Activated T-helper 1 cell treated with Interleukin-2 at 50 U/mL for 16 hours (primary cell): ENCODE measurements at places on chromosomes 11 and 22.

- DNase-seq = no peak
Observed at GRCh38 chr11:17810746-17811145, 76.2 kb downstream of the KCNC1 start.

GRCh38 chr22:36356708-36357624 lies 30.8 kb downstream of the MYH9 start:
- no peak for DNase-seq

GRCh38 chr11:74720596-74721478 lies 10.4 kb downstream of the CHRDL2 start:
- no peak for DNase-seq

GRCh38 chr11:13260963-13261588 lies 16.5 kb upstream of the BMAL1 start:
- no peak for DNase-seq

DNA sequence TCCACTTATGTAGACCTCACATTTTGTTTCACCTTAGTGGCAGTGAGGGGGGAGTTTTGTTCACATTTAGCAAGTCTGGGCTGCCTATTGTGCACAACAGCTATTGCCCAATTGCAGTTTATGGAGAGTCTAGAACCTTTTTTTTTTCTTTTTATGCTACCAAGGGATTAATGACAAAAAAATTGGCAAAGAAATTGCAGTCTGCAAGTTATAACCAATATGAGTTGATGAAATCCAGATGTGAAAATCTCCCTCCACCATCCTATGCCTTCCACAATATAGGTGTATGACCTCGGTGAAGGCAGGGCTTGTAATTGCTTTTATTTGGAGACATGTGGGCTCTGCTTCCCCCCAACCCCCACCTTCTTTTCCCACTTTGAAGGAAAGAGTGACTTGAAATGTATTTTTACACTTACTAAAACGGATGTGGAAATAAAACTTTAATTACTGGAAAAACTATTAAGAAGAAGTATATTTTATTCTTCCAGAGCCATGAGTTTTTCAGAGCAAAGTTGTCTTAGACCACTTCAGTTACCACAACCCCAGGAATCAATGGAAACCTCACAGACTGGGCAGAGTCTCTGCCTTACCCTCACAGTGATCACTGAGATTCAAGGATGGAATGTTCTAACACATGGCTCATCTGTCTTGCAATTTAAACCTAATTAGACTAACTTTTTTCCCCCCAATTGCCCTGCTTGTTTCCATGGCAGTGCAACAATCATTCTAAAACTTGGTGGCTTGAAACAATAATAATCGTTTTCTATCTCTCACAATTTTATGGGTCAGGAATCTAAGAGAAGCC lies 120.8 kb upstream of the SLC5A12 start:
- DNase-seq = no peak

- no peak for DNase-seq
Observed at GRCh38 chr11:115324581-115325432, 179.4 kb downstream of the CADM1 start.

- no peak for DNase-seq
Observed at GRCh38 chr11:8731647-8732323, 49.2 kb downstream of the RPL27A start.

DNA sequence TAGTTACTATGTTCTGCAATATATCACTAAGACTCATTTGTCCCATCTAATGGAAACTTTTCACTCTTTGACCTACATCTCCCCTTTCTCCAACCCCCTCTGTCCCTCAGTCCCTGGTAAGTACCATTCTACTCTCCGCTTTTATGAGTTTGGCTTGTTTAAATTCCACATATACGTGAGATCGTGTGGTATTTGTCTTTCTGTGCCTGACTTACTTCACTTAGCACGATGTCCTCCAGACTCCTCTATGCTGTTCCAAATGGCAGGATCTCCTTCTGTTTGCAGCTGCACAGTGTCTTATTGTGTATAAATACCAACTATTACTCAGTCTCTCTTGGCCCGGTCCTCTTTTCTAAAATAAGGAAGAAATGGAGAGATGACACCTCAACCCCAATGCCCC lies 205.4 kb upstream of the NTM start:
- DNase-seq = no peak

DNA sequence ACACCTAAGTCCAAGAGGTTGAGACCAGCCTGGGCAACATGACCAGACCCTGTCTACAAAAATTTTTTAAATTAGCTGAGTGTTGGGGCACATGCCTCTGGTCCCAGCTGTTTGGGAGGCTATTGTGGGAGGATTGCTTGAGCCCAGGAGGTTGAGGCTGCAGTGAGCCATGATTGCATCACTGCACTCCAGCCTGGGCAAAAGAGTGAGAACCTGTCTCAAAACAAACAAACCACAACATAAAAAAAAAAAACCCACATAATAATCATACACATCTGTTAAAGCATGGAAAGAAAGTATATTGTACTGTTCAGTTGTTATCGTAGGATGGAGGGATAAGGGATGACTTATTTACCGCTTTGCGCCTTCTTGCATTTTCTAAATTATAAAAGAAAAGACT lies 35.9 kb upstream of the GRK2 start:
- no peak for DNase-seq

- DNase-seq = no peak
Observed at GRCh38 chr11:130726234-130727037, 189.8 kb downstream of the SNX19 start.

- DNase-seq = no peak
Observed at GRCh38 chr11:27524155-27524554, 17.6 kb upstream of the LIN7C start.

GRCh38 chr22:37464181-37464580 lies 22.0 kb downstream of the MFNG start:
- DNase-seq = no peak

DNA sequence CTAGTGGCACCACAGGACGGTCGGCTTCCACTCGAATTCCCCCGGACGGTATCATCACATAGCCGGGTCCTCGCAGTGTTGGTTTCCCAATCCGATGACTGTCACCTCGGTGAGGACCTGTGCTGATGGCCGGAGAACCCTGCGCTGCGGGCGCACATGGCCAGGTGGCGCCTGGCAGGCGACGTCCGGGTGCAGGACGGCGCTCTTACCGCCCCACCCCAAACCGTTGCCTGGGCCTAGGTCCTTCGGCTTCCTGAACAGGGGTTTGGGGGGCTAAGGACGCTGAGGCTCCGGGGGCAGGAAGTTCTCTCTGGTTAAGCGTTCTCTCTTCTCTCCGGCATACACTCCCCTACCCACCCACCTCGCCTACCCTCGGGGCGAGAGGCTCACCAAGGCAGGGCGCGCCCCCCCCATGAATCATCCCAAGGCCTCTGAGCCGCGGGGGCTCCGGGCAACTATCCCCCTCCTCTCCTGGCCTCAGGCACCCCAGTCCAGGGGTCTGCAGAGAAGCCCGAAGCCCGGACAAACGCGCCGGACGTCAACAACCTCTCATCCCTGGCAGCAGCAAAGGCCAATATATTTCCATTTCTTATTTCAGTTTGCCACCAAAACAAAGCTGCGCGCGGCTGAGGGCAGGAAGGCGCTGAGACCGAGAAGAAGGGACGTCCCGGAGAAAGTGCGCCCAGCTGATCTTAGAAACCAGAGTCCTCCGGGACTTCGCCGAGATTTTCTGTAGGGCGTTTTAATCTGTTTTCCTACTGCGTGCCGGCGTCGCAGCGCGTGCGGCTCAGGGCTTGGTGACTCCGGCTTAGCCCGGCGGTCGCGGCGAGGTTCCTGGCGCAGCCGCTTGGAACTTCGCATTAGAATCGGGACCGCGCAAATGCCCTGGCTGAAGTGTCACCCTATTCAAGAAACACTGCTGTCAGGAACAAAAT lies 5.6 kb downstream of the ALX4 start:
- DNase-seq = no peak

- no peak for DNase-seq
Observed at GRCh38 chr22:45310331-45310976, 720 bp downstream of the FAM118A start.

- DNase-seq = no peak
Observed at GRCh38 chr22:45227645-45228400, 12.9 kb downstream of the KIAA0930 start.

DNA sequence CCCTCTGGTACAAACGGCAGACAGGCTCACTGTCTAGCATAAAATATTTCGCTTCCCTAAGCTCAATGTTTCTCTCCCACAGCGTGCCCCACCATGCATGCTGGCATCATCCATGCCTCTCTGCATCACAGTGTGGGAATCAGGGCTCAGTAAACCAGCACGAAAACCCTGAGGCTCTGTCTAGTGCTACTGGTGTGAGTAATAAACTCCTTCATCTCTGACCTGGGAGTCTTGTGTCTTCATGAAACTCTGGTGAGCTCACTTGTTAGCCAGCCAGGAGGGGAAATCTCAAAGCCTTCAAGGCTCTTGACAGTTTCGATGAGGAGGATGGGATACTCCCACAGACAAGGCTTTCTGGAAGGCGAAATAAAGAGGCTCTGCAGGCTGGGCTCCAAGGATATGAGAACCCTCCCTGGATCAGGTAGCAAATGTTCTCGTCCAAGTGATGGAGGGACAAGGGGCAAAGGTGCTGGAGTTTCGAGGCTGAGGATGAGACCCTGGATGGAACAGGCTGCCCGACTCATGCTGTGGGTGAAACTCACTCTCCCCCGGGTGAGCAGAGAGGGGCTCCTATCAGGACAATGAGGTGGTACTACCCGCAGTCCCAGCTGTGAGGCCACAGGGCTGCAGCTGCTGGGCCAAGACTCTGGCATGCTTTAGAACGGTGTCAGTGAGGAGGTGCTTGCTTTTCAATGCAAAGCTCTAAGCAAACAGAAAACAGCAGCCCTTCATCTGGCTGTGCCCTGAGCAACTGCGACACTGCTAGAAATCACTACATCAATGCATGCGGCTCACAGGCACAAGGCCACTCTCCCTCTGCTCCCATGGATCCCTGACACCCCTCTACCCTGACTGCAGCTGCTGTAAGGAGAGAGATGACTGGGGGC lies 69.3 kb downstream of the SHANK2 start:
- DNase-seq = no peak
